NCI-H1105 (cell line): ENCODE measurements at places on chromosomes 11 and 22.

DNA sequence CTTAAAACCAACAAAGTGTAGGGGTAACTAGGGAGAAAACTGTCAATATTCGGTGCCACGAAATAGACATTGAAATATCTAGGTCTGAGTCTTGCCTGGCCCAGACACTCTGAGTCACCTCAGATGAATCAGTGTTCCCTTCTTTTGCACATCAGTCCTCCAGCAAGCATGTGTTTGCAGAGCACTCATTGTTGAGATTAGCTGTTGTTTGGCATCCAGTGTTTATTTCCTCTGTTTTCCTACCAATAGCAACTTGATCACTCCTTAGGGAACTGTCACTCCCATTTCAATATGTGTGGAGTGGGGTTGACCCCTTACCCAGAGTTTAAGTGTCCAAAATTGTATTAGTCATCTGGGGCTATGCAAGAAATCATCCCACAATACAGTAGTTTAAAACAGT, 4.7 kb upstream of the ASCC2 start:
- no peak for DNase-seq

DNA sequence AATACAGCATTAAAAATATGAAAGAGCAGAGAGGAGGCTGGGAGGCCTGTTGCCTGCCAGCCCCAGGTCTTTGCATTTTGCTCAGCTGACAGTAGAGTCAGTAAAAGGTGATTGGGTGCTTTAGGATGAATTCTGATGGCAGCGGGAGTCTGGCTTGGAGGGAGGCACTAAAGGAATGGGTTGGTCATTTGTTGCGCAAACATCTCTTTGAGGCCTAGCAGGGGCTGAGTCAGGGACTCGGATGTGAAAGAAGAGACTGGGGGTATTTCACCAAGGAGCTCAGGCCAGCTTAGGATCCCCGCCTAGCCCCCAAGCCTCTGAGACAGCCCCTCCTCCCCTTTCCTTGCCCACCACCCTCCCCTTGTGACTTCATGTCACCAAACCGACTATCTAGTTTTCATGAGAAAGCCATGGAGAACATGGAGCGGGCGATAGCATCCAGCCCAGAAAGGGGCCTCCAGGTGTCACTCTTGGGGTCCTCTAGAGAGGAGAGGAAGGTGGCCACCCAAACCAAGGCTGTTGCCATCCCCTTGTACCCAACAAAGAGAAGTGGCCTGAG, 9.7 kb downstream of the DGKZ start:
- no peak for DNase-seq

DNA sequence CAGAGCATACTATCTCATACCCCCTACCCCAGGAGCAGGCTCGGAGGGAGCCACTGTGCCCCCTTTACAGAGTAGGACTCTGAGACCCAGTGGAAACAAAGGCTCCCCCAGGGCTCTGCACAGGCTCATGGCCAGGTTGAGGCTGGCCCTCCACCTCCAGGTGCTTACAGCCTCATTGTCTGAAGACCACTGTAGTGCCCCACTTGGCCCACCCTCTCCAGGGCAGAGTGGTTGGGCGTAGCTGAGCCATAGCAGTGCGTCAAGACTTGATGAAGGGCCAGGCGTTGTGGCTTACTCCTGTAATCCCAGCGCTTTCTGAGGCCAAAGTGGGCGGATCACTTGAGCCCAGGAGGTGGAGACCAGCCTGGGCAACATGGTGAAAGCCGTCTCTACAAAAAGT, 1.7 kb downstream of the ANKRD13D start:
- DNase-seq, result no peak

- DNase-seq, result no peak
Observed at GRCh38 chr22:37054600-37055365, 3.2 kb downstream of the KCTD17 start.

- no peak for DNase-seq
Observed at GRCh38 chr11:64719406-64719805, 3.6 kb downstream of the NRXN2 start.
